NCI-H446 (cell line): ENCODE measurements at places on chromosomes 3 and 15.

- no peak for DNase-seq
Observed at GRCh38 chr3:51982838-51983577, at the start of gene ACY1. ACY1 (plus strand) TSS chr3:51983535; CDS start chr3:51984065, 530 bp downstream.

GRCh38 chr3:25495726-25496253 lies 67.7 kb downstream of the RARB start:
- no peak for DNase-seq

- no peak for DNase-seq
Observed at GRCh38 chr3:66314455-66314854, 93.7 kb downstream of the SLC25A26 start.

DNA sequence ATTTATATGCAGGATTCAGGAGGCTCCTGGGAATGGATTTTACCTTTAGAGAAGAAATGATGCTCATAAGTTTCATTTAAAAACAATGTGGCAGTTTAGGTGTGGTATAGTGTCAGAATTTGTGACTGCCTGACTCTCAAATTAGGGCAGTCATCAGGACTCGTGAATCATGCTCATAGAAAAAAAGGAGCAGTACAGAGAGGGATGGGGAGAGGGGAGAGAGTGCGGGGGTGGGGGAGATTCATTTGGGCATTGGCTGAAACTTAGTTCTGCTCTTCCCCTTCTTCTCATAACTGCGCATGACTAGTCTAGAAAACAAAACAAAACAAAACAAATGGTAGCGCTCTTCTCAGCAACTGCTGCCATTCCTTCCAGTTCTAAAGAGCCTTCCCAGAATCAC lies 44.3 kb downstream of the PRTG start:
- DNase-seq, result no peak

DNA sequence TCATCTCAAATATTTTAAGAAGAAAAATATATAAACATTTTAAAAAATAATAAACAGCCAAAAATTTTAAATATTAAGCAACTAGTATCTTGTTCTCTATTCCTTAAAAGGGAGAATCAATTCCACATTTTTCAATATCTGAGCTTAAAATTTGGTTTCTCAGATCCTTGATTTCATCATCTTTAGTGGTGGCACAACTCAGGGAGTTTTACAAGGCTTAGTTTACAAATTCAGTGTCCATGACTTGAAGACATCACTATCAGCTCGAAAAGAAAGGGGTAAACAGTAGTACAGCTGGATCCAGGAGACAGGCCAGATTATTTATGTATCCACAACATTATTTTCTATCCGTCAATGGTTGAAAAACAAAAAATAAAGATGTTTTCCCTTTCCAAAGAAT lies 11.6 kb downstream of the IGF2BP2 start:
- no peak for DNase-seq

GRCh38 chr3:52286777-52287110 lies 884 bp upstream of the GLYCTK start:
- DNase-seq, result no peak

DNA sequence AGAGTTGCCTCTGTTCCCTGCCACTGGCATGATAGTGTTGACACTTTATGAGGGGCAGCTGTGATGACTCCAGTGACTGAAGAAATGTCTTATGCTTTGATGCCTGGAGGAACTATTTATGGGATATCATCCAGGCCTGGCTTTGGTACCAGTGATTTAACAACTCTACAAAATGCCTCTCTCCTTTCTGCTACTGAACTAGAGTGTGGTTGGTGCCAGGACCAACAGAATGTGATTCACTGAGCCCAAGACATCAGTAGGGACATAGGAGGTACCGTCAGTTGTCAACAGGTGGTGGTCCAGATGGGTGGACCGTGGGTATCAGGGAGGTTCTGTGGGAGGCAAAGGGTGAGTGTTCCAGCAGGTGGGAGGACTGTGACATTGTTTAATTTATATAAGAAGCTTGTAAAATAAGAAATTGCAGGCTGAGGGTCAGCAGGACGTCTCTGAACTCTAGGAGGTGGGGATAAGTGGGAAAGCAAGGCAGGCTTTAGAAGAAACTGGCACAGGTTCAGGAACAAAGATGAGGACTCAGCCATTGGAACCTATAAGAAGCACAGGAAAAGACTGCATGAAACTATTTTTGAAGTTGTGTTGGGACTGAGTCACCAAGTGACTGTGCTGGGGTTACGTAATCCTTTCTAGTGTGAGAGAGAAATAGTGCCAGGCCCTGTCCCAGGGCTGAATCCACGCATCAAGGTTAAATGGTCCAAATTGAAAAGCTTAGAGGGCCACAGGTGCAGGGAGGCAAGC lies 28.5 kb upstream of the SLC7A14 start:
- DNase-seq, result no peak

GRCh38 chr3:2423143-2423542 lies 324.5 kb downstream of the CNTN4 start:
- no peak for DNase-seq

DNA sequence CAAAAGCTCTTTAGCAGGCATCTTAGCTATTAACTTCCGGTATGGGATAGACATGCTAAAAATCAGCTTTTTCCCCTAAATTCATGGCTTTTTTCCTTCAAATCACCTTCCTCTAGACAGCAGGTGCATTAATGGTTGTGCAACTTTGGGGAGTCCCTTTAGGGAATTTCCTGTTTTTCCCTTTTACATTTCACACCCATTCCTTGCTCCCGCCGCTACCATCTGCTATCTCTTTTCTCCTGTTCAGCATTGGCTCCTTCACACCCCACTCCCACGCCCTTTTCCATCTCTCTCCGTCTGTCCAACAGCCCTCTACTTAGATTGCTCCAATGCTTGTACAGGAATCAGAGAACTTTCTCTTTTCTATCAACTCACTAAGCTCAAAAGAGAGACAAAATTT lies 43.4 kb downstream of the FEZF2 start:
- no peak for DNase-seq

GRCh38 chr15:53520996-53521395 lies 238.5 kb downstream of the WDR72 start:
- no peak for DNase-seq

DNA sequence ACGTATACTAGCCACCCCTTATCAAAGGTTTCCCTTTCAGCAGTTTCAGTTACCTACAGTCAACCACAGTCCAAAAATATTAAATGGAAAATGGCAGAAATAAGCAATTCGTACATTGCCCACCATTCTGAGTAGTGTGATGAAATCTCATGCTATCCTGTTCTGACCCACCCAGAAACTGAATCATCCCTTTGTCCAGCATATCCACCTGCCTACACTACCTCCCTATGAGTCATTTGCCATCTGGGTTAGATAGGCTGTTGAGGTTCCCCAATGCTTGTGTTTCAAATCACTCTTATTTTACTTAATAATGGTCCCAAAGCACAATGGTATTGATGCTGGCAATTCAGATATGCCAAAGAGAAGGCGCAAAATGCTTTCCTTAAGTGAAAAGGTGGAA lies 15.3 kb upstream of the PHC3 start:
- DNase-seq, result no peak

- peak; percentile 30 for DNase-seq
Observed at GRCh38 chr3:161423911-161424522, 52.7 kb upstream of the SPTSSB start.

- no peak for DNase-seq
Observed at GRCh38 chr3:198062068-198062465, 102.0 kb downstream of the LMLN start.

- no peak for DNase-seq
Observed at GRCh38 chr3:141421186-141421585, 52.9 kb downstream of the ZBTB38 start.

GRCh38 chr15:79156704-79157375 lies 66.3 kb upstream of the RASGRF1 start:
- DNase-seq, result no peak

- DNase-seq, result no peak
Observed at GRCh38 chr3:56124546-56124945, 343.7 kb downstream of the ERC2 start.

DNA sequence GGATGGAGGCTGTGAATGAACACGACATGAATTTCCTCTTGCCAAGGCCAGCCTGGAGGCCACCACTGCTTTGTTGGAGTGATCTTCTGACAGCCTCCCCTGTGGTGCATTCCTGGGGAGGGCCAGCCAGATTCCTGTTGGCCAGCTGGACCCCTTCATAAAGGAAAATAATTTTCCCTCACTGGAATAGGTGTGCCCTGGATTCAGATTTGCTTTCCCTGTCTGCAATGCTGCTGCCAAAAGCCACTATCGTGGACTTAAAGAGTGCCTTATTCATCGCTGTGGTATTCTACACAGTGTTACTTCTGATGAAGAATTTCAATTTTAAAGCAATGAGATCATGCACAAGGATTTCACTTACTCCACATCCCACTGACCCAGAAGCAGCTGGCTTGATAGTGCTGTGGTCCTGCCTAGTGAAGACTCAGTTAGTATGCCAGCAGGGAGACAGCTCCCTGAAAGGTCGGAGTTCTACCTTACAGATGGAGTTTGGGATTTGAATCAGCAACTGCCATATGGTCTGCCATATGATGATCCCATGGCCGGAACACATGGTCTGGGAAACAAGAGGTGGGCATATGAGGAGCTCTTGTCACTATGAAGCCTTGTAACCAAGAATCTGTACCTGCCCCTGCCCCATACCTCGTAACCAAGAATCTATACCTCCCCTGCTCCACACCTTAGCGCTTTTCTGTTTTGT lies 145.2 kb downstream of the KLF13 start:
- DNase-seq, result no peak

DNA sequence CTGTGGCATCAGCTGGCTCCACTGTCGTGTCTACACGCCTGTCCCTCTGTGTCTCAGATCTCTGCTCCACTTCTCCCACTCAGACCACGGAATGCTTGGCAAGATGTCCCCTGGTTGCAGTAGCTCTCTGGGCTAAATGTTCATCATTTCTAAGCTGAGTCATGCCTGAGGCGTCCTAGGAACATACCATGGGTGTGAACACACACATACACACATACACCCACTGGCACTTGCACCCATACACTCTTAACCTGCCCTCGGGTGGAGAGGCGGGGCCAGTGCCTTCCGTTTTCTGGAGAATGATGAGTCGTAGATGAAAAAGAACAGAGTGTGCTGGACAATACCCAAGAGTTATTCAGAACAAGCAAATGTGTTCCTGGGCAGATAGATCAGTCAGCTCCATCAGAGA lies 72.4 kb downstream of the SENP2 start:
- DNase-seq, result no peak

DNA sequence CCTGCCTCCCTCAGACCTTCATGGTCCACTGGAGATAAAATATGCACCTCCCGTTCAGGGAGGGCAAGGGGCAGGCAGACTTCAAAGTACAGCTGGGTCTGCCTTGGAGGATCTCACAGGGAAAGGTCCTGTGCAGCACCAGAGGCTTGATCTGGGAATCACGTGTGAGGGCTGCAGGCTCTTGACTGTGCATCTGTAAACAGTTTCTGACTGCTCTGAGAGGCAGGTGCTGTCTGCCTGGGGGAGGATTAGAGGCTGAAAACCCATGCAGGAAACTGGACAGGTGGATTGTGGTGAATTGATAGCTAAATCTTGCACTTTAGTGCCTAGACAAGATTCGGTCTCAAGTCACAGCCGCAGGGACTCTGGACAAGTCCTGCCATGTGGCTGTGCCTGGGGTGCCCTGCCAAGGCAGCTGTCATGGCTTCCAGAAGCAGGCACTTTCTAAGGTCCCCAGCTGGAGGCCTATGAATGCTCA lies 239.3 kb downstream of the EPHB1 start:
- no peak for DNase-seq
